Kidney epithelial cell (primary cell): ENCODE measurements at places on chromosomes 1 and 21.

DNA sequence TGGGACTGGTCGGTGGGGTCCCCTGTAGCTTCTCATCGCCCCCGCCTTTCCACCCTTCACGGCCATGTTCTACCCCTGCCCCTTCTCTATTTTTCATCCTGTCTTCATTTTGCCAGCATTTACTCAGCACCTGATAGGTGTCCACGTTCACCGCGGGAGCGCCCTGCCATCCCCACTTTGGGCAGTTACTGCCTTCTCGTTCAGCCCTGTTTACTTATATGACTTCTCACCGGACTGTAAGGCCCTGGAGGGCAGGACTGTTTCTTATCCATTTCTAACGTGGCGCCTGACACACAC, 380 bp downstream of the MFN2 start:
- DNase-seq, result no peak

- DNase-seq, result no peak
Observed at GRCh38 chr21:23445307-23445706, 2162.0 kb downstream of the MRPL39 start.

DNA sequence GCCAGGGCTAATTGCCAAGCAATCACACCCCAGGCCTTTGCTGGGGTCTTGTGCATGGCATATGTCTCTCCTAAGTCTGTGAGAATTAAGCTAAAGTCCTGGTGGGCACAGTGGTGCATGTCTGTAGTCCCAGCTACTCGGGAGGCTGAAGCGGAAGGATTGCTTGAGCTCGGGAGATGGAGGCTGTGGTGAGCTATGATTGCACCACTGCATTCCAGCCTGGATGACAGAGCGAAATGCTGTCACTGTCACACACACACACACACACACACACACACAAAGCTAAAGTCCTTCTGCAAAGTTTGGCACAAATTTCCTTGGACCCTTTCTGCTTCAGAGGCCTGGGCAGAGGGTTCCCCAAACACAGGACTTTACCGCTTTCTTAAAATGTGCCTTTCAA, 31.3 kb upstream of the DNAJC11 start:
- DNase-seq, result no peak

DNA sequence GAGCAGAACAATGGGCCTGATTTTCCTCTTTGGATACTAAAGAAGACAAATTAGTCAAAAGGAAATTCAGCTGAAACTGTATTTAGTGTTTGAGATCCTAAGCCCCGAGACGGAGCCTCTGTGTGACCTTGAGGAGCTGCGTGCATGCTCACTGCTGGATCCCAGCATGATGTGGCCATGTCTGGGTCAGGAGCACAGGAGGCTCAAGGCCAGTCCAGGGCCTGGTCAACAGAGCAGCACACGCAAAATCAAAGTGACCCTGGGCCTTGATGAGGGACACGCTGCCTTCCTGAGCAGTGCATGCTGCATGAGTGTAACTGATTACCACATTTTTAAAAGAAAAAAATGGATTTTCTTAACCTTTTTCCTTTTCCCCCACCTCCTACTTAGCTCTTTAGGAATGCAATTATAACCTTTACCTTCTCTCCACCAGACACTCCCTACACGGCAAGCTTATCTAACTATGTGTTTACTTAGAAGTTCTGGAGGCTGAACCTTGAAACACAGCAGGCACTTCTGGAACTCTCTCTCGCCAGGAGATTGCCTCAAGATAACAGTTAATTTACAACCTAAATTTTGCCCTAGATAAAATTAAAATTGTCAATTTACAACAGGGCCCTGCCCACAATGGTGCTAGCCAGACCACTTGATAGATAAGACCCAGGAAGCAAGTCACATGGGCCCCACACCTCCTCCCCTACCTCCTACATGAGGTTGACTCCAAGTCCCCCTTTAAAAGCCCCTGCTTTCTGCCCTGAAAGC, 144.6 kb downstream of the LRIG2 start:
- DNase-seq, result no peak

- DNase-seq, result no peak
Observed at GRCh38 chr1:229105822-229106525, 164.9 kb upstream of the RAB4A start.

GRCh38 chr1:14365301-14365988, 233.0 kb upstream of the KAZN start:
- DNase-seq, result no peak

GRCh38 chr1:160374306-160375110, 7.6 kb downstream of the NHLH1 start:
- no peak for DNase-seq

GRCh38 chr1:923131-923990, at the start of gene SAMD11:
TSS of gene SAMD11 (plus strand) at chr1:923923. CDS start at chr1:924432, 509 bp downstream.
- no peak for DNase-seq

DNA sequence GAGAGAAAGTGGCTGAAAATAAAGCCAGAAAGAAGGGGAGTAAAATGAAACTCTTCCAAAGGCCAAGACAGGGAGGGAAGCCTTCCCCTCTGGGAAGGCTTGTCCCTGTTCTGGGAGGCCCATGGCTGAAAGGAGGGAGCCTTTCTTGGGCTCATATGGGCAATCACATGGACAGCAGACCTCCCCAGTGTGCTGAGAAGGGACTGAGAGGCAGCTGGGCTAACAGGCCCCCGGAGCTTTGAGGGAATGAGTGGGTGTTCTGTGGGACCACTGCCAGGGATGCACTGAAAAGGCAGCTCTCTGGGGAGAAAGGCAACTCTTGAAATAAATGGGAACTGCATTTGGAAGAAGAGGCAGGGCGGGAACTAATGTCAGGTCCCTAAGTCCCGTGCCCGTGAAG, 39.1 kb downstream of the KANK4 start:
- DNase-seq, result no peak

DNA sequence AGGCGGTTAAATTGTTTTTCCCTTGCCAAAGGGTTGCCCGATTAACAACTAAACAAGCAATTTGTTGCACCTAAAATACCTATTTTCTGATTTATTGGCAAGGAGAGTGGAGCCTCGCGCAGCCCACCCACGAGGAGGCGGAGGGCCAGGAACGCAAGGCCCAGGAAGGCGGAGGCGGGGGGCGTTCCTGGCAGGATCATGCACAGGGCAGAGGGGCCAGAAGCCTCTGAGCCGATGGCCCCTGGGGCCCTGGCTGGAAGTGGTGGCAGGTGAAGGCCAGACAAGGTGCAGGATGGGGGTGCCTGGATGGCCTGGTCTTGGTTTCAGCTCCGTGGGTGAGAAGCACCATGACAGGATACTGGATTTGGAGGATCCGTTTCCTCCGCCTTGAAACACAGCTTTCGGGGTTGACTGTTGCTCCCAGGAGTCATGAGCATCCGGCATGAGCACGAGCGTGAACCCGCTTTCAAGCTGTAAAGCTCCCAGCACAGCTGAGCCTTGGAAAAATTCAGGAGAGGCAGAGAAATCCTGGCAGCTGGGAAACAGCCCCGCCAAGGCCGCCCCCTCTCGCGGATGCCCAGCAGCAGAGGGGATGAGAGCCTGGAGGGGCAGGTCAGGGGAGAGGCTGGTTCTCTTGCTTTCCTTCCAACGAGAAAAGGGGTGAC, 35.0 kb downstream of the AJAP1 start:
- DNase-seq, result no peak

- DNase-seq, result no peak
Observed at GRCh38 chr1:28246427-28246832, 10.5 kb downstream of the ATP5IF1 start.

DNA sequence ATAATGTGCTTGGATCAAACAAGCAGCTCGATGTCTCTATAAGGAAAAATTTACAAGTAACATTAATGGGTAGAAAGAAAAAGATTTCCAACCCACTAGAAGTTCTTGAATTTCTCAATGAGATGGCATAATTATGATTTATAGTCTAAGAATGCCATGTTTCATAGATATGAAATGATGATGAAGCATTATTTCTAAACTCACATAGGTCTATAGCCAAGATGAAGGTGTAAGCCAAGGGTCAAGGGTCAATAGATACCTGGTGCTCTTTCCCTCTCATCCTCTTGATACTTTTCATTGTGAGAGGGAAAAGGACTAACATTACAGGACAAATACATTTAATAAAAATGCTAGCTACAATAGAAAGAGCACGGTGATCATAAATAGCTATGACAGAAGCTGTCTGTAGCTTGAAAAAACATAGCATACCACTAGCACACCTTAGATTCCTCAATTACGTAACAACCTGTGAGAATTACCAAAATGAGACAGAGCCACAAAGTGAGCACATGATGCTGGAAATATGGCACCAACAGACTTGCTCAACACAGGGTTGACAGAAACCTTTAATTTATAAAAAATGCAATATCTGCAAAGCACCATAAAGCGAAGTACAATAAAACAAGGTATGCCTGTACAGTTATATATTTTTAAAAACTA, 26.3 kb upstream of the F13B start:
- DNase-seq, result no peak
